Activated B cell treated with CpG ODN at 0.5 μM for 24 hours (primary cell): ENCODE measurements at places on chromosomes 6 and 20. TPM values are rescaled to one million over a fixed set of nuclear protein-coding genes. Genes with fewer than 3 reads are reported as not detected.

DNA sequence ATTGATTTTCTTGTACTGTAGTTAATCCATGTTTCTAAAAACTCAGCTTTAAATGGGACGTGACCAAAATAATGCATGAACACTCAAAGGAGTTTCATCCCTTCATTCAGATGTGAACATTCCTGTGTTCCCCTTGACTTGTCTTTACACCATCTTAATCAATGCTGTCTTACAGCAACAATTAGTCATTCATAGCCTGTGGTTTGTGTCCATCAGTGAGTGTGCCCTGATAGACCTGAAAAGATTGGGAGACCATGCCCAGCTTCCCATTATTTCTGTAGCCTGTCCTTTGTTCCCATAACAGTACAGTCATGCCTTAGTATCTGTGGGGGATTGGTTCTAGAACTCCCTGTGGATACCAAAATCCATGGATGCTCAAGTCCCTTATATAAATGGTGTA, 23.9 kb downstream of the NT5E start:
- DNase-seq, result no peak

DNA sequence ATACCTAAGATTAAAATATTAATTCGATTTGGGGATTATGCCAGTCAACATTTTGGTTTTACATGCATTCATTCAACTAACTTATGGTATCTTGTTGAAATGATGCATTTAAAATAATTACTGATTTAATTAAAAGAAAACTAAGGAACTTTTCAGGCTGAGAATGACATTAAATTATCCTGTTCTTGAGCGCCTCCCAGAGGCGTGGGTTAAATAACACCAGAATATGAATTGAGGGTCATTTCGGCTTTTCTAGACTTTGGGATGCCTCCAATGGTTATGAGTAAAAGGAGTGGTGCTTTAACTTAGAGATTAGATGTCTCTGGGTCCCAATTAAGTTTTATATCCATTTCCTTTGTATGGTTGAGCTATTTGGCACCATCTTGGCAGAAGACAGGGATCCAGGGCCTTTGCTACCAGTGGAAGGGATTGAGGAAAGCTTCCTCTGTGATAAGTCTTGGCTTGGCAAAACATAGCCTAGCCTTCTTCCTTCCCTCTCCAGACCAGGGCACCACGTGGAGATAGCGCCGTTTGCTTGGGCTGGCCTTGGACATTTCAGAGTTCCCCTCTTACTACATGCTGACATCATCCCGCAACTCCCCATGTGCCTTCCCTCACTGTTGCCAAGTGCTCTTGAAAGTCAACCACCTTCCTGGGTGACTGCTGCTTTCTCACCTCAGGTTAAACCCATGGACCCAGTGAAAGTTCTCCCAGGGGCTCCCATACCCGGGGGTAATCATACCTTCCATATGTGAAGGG, 28.7 kb downstream of the GNAS start:
- DNase-seq, result no peak

DNA sequence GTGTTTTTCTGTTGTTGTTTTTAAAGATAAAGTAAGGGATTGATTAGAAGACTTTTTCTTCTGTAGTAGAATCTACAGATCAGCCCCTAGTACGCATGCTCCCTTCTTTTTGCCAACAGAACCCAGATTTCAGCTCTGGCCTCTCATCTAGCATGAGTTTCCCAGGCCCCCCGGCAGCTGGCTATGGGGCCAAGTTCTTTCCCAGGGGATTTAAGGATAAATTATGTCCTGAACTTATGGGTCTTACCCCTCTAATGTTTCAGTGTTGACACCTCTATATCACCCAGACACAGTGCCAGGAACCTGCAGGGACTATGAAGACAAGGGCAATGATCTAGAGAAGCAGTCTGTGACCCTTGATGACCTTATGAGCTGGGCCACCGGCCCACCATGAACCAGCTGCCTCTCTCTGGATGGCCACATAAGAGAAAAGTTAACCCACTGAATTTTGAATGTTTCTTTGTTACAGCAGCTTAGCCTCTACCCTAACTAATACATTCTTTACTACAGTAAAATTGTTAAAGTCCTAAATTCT, 150.5 kb downstream of the UNC5CL start:
- DNase-seq, result no peak

Gene OPRL1
- total RNA-seq, result 1.3 and 1.4 TPM in 2 replicates

Gene LY6G6D
- not detected in 2 replicates for total RNA-seq

DNA sequence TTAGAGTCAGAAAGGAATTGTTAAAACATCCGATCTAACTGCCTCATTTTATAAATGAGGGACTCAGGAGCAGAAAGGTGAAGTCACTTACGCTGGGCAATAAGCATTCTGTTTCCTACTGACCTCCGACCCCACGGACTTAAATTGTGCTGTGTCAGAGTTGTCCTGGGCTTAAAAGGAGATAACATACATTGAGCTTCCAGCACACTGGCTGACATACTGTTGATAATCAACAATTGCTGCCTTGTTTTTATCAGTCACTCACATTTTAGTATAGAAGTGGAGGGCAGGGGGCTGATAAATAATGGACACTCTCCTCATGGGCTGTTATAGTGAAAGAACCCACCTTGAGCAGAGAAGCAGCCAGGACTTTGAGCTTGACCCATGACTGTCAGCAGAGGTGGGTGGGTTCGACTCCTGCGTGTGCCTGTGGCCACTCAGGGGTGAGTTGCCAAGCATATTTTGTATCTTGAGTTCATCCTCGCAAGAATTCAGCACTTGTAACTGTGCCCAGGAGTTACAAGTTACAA, 166.5 kb upstream of the JARID2 start:
- no peak for DNase-seq

- DNase-seq, result no peak
Observed at GRCh38 chr6:143335865-143336264, 114.6 kb downstream of the ADAT2 start.

GRCh38 chr6:170108456-170108855, 182.4 kb downstream of the DLL1 start:
- no peak for DNase-seq

Gene KCNK17
- total RNA-seq, result not detected in 2 replicates

GRCh38 chr6:11160199-11160598, 48.7 kb upstream of the ERVFRD-1 start:
- no peak for DNase-seq

Gene SMLR1
- not detected in 2 replicates for total RNA-seq

DNA sequence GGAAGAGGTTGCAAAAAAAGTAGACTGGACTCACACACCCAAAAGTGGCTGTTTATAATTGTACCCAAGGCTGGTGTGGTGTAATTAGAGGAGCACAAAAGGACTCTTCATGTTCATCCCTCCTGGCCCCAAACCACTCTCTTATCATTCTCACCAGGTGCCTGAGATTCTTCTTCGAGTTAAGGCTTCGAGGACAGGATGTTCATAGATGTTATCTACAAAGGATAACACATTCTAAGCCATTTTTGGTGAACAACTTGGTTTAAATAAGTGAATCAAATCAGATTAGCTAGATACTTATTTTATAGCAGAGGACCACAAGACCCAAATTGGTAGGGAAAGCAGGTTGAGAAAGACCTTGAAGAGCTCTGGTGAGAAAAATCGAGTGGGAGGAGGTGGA, 73.1 kb upstream of the SUPT3H start:
- DNase-seq, result no peak

DNA sequence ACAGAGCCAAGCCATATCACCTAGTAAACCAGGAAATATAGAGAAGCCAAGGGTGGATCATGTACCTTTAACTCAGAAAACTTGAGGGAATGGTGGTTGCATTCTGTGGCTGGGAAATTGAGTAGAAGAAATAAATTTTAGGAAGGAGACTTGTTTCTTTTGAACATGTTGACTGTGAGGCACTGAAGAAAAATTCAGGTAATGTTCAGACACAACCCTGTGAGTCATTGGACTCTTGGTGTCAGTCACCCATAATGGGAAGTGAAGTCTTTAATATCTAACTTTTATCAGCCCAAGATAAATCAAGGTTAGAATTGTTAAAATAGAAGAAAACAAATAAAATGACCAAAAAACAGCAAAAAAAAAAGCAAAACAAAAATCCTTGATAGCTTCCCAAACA, 98.8 kb upstream of the GRIK2 start:
- no peak for DNase-seq

- DNase-seq, result no peak
Observed at GRCh38 chr6:42756722-42757121, 10.8 kb upstream of the TBCC start.

GRCh38 chr6:64100702-64101303, 465.2 kb downstream of the PHF3 start:
- DNase-seq, result no peak

GRCh38 chr6:167566711-167567141, 241.8 kb downstream of the TTLL2 start:
- no peak for DNase-seq

Gene GPSM3
- 185 and 199 TPM in 2 replicates for total RNA-seq

- no peak for DNase-seq
Observed at GRCh38 chr6:76779068-76779467, 684.2 kb downstream of the HTR1B start.

Gene GCNT2
- total RNA-seq, result 23.2 and 25.9 TPM in 2 replicates

- no peak for DNase-seq
Observed at GRCh38 chr20:40787941-40788340, 98.9 kb upstream of the MAFB start.
